ENCODE measurements at places on chromosomes 2 and 18.

DNA sequence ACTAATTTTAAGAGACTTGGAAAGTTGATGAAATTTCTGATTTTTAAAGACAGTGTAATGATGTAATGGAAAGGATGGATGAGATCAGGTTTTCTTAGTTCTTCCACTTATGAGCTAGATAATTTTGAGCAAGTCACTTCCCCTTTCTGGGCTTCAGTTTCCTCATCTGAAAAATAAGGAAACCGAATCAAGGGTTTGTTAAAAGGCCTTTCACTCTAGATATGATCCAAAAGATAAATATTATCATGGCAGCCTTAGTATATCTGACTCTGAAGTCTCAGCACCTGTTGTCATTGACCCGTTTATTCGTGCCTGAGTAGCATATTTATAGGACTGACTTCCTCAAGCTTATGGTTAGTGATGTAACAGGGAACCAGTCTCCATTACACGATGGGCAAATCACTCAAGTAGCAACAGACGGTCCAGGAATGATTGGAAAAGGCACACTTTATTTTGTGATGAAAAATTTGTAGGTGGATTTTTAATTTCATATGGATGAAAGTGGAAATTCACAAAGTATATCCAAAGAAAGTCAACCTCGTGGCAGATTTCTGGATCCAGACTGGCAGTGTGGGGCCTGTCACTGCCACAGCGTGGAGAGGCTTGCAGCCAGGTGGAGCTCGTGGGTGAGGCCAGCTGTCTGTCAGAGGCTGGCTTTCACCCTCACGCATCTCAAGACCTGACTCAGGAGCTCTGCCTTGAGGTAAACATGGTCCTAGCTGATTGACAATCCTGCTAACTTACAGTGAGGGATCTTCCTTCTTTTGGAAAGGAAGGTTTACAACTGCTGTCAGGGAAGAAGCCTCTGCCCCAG lies 137.9 kb upstream of the CXCR4 start:
- DNase-seq, result no peak

DNA sequence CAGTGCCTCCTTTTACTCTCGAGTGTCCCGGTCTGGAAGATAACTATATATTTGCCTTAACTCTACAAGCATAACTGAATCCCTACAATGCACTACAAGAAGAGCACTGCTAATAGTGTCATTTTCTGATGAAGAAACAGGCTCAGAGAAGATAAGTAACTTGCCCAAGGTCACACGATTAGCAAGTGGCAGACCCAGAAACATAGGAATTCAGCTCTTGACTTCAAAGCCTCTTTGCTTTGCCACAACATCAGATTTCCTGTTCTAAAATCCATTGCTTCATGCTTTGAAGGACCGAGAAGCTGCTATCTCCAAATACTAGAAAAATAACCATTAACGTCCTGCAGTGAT lies 65.6 kb downstream of the HS1BP3 start:
- DNase-seq, result no peak

DNA sequence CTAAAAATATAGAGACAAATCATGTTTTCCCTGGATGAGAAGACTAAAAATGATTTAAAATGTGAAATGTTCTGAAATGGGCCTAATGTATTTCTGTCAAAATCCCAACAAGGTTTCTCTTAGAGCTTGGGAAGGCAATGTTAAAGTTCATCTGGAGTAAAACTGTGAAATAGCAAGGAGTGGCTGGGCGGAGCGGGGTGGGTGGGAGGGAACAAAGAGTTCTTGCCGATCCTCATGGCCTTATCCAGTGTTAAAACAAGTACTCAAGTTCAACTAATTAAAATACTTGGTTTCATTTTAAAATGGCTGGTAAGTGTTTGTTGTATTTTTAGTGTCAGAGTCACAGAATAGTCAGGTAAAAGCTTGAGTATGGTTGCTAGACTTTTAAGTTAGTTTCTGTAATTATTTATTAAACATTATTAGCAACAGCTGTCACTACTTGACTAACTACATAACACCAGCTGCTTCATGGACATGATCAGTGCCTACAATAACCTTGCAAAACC lies 87.3 kb downstream of the RTN4 start:
- DNase-seq, result no peak

GRCh38 chr2:206840999-206841398 lies 75.6 kb downstream of the FASTKD2 start:
- no peak for DNase-seq

GRCh38 chr18:4276953-4277585 lies 178.0 kb downstream of the DLGAP1 start:
- DNase-seq, result no peak

DNA sequence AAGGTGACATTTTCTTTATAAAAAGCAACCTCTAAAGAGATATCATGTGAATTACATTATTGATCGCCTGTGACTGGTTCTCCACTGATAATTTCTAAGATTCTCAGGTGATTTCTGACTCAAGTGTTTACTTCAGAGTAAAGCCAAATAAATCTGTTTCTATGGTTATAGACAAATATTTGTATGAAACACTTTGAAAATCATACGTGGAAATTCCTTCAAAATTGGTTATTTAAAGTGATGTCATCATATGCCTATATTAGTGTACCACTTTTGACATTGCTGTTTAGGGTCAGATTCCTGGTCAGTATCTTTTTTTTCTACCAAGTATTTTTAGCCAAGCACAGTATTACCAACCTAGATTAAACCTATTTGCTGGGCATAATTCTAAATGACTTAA lies 881.3 kb upstream of the FAM98A start:
- no peak for DNase-seq

- DNase-seq, result no peak
Measured at GRCh38 chr2:240294514-240294913, 140.9 kb upstream of the GPC1 start.

GRCh38 chr2:73642338-73643018 lies at the start of gene NAT8:
Gene NAT8 (minus strand): TSS chr2:73642422. CDS start chr2:73641628, 794 bp downstream.
- DNase-seq, result no peak
